ENCODE measurements at places on chromosomes 7 and 10.

DNA sequence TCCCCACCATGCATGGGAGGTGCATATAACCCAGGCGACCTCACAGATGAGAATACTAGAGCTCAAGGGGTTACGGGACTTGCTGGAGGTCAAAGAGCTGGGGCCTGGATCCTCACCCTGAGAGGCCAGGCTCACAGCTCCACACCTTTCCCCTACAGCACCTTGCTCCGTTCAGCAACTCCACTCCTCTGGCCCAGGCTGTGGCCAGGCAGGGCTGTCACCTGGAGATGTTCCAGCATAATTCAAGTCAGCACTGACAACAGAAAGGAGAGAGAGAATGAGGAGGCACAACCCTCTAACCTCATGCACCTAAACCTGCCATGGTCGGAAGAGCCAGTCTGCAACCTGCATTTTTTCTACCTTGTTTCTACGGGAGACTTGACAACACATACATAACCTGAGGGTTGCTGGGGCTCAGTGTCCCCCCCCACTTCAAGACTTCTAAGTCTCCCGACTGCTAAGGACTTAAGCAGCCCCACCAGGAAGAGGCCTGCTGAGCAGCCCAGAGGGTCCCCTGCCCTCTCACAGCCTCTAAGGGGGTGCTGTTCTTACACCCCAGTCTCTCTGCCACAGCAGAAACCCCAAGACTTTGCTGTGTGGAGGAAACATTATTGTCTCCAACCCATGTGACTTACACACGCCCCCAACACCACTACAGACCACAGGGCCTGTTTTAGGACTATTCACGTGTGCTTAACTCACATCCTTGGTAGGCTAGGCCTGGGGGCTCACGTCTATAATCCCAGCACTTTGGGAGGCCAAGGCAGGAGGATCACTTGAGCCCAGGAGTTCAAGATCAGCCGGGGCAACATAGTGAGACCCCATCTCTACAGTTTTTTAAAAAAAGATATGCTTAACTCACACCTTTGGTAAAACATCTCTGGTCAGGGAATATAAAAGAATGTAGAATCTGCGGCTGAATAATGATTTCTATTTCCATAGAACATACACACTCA lies 175.6 kb downstream of the FAM107B start:
- no peak for DNase-seq

DNA sequence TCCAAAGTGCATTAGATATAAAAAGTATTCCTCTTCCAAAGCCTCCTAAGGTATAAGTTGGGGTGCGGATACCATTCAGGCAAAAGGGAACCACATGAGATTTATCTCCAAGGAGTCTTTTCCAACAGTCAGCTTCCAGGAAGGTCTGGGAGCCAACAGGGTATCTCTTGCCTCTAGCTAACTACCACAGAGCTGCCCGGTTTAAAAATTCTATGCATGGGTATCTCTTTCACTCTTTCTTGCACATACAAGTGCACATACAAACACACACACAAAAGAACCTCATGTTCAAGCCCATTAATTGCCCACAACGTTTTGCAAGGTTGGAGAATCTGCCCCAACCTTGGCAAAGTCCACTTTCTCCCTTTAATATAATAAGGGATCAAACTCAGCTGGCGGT lies 80.7 kb downstream of the CDK6 start:
- DNase-seq, result no peak

- no peak for DNase-seq
Observed at GRCh38 chr7:28044825-28045224, 135.8 kb downstream of the JAZF1 start.

- no peak for DNase-seq
Observed at GRCh38 chr7:120353171-120353570, 80.2 kb downstream of the KCND2 start.

DNA sequence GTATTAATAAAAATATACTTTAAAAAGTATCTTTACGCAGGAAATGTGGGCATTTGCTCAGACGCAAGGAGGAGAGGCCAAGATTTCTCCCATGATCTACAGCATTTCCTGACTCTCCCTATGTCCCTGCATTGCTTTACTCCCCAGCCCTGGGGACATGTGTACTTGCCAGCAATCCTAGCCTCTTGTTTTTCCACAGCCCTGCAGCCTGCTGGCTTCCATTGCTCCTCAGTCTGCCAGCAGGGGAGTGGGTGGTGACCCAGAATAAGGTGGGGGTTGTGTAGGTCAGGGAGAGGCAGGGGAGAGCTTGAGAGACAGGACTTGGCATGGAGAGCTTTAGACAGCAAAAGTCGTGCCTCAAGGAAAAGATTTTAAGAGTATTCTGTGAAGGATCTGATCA lies 307.7 kb downstream of the CDK14 start:
- DNase-seq, result no peak

GRCh38 chr7:21542891-21543527 lies at the start of gene DNAH11:
Gene DNAH11 (plus strand): TSS chr7:21543039. CDS start chr7:21543246, 207 bp downstream.
- DNase-seq, result no peak

- no peak for DNase-seq
Observed at GRCh38 chr7:138837627-138838026, 39.6 kb upstream of the ATP6V0A4 start.

DNA sequence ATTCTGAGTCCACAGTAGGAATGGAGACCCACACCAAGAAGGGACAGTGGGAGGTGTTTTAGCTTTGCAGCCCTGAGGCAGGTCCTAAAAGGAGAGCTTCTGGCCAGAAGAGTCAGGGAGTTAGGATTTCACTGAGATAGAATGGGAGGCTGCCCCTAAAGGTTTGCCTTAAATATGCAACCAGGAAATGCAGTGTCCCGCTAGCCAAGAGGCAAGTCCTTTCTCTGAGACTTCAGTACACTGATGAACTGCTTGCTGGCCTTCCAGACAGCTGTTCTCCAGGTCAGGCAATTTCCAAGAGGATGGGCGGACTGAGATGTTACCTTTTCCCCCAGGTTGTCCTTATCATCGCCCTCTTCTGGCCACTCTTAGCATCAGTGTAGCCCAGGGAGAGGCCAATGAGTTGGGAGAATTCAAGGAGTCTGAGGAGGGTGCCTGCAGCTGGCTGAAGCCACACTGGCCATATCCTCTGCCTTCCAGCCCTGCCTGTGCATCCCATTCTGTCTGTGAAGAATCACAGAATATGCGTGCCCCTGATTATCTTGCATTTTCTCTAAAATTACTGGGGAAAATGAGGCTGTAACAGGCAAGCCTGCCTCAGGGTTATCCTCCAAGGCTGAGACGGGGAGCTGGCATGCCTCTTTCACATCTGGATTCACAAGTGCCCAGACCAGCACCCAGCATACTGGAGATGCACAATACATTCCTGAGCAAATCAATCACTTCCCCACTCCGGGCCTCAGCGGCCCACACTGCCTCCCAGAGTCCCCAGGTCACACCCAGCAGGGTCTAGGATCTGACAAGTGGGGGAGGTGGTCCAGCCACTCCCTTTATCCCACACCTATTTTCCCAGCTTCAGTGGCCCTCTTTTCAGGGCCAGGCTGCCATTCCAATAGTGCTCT lies 2.4 kb downstream of the TLL2 start:
- DNase-seq, result no peak

- no peak for DNase-seq
Observed at GRCh38 chr7:148447221-148447849, 143.2 kb upstream of the C7orf33 start.

GRCh38 chr7:109864230-109864629 lies 1226.7 kb upstream of the LRRN3 start:
- peak; percentile 92 for DNase-seq

- DNase-seq, result no peak
Observed at GRCh38 chr10:95655571-95656290, 780 bp downstream of the ALDH18A1 start.

- no peak for DNase-seq
Observed at GRCh38 chr7:73850781-73851207, 8.5 kb upstream of the METTL27 start.

GRCh38 chr10:119910689-119911088 lies 18.2 kb downstream of the SEC23IP start:
- DNase-seq, result no peak

GRCh38 chr7:34281260-34281659 lies 375.9 kb downstream of the BMPER start:
- no peak for DNase-seq

- DNase-seq, result no peak
Observed at GRCh38 chr7:14341200-14341775, 351.8 kb upstream of the ETV1 start.

Measured in DMS 273 treated with DMSO at 0.1 percent for 48 hours (cell line).